ENCODE measurements at places on chromosomes 2 and 18.

- no peak for DNase-seq
Measured at GRCh38 chr18:12256951-12257350, 2.8 kb downstream of the CIDEA start.

DNA sequence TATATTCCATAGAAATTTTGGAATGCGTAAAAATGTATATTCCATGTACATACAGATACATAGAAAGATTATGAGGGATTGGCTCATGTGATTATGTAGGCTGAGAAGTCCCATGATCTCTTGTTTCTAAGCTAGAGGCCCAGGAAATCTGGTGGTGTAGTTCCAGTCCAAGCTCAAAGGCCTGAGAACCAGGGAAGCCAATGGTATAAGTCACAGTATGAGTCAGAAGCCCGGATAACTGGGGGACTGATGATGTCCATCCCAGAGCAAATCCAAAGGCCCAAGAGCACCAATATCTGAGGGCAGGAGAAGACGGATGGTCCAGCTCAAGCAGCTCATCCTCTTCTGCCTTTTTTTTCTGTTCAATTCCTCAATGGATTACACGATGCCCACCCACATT lies 385.0 kb upstream of the KLHL29 start:
- DNase-seq, result no peak

DNA sequence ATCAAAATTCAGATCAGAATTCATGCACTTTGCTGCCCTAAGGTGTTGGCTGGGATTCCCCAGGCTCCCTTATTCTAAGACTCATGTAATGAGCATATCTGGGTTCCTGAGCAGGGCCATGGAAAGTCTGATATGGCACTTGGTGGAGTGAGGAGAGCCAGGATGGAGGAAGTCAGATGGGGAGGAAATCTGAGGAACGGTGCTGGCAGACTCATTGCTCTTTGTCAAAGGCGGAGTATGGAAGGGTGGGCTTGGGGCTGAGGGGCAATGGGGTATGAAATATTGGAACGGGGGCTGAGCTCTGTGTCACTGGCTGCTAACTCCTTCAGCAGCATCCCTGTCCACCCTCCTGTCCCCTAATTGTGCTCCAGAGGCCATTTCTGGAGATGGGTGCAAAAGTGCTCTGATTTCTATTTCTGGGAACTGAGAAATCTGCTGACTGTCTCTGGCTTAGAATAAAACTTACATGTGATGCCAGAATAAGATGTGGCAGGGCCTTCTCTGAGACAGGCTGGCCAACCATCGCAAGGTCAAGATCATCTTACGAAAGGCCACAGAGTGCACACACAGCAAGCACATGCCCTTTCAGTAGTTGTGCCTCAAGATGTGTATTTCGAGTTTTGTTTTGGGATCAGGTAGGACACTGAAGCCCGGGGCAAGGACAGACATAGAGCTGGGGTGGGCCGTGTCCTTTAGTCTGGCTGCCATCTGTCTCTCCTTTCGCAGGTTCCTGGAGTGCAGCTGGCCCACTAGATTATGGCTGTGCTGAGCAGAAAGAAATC lies 480.0 kb upstream of the HS6ST1 start:
- DNase-seq, result no peak

DNA sequence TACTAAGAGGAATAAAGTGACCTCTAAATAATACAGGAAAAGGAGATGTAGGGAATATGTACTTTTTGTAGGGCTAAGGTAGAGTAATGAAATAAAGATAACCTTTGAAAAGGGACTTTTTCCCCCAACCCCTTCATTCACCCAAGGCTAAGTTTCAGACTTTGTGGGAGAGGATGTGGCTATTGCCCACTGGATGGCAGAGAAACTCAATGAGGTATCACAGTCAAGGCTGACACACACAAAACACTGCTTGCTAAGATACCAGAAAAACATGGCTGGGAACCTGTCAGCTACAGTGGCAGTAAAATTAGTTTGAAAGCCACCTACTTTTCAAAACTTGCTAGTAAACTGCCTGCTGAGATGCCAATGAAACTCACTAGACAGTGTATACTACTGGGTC lies 158.8 kb upstream of the WDSUB1 start:
- no peak for DNase-seq

- peak; percentile 19 for DNase-seq
Measured at GRCh38 chr2:218010140-218010983, 7.6 kb upstream of the TNS1 start.

DNA sequence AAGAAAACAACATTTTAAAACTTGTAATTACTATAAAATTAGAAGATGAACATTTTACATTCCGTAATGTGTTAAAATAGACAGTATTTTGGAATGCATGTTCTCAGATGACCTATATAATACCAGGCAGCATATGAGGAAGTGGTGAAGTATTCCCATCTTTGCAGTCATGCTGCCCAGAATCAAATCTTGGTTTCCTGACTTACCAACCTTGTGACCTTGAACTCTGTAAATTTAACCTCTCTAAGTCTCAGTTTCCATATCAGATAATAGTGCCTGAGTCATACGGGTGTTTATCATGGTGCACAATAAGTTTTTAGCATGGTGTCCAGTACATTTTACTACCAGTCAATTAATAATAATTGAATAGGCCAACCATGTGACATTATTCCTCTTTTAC lies 7.3 kb upstream of the GALM start:
- DNase-seq, result no peak

GRCh38 chr2:158125756-158126498 lies 24.3 kb downstream of the UPP2 start:
- no peak for DNase-seq

DNA sequence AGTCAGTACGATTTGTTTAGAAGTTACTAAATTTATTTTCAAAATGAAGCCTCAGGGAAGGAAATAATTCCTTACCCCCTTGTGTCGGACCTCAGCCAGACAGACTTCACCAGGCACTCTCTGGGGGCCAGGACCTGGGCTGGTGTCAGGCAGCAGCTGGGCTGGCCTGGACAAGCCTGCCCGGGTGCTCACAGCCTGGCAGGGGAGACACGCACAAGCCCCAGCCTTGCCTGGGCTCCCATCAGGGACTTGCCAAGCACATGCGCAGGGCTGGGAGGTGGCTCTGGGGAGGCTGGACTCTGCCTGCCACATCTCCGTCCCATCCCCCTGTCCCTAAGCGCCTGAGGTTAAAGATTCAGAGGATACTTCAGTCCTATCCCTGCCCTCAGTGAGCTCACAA lies 56.8 kb upstream of the HS6ST1 start:
- DNase-seq, result no peak

GRCh38 chr18:42011053-42011452 lies 56.0 kb downstream of the PIK3C3 start:
- no peak for DNase-seq

- DNase-seq, result no peak
Measured at GRCh38 chr2:64922482-64923384, 66.5 kb upstream of the SLC1A4 start.

GRCh38 chr2:231910771-231911170 lies 15.4 kb downstream of the NPPC start:
- no peak for DNase-seq

DNA sequence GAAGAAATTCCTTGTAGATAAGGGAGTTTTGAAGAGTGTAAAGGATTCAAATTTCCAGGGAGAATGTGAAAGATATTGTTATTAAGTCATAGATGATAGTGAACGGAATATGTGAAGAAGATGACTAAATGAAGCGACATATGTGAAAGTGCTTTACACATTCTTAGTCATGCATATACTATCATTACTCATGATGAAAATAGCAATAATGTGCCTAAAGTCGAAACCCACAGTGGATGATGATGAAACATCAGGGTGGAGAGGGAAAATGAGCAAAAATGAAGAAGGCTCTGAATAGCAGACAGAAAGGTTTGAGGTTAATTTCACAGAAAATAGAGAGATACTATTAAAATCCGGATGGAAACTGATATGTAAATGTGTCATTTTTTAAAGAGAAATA lies 1237.1 kb downstream of the LRP1B start:
- no peak for DNase-seq

DNA sequence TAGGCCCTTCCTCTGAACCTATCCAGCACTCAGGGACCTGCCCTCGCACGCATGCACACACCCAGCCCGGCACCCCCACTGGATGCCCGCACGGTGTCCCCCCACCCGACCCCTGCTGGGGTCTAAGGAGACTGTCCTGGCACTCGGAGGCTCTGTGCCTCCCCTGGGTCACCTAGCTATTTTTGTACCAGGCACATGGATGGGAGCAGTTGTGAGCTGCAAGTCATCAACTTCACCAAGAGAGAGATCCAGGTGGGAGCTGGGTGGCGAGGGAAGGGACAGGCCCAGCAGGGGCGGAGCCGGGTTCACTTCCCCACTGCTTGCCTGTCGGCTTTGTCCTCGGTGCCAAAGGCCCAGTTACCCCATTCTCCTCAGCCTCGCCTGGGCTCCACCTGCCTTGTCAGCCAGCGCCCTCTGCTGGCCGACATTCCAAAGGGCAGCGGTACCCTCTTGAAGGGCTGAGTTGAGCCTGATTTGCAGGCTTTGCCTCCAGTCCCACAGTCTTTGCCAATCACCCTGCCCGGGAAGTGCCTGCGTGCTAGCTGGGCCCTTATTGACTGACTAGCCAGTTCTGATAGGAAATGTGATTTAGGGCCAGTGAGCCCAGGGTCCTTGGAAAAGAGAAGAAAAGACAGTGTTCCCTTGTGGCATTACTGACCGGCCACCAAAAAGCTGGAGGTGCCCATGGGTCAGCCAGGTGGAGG lies 5.8 kb downstream of the NT5DC4 start:
- peak; percentile 55 for DNase-seq

DNA sequence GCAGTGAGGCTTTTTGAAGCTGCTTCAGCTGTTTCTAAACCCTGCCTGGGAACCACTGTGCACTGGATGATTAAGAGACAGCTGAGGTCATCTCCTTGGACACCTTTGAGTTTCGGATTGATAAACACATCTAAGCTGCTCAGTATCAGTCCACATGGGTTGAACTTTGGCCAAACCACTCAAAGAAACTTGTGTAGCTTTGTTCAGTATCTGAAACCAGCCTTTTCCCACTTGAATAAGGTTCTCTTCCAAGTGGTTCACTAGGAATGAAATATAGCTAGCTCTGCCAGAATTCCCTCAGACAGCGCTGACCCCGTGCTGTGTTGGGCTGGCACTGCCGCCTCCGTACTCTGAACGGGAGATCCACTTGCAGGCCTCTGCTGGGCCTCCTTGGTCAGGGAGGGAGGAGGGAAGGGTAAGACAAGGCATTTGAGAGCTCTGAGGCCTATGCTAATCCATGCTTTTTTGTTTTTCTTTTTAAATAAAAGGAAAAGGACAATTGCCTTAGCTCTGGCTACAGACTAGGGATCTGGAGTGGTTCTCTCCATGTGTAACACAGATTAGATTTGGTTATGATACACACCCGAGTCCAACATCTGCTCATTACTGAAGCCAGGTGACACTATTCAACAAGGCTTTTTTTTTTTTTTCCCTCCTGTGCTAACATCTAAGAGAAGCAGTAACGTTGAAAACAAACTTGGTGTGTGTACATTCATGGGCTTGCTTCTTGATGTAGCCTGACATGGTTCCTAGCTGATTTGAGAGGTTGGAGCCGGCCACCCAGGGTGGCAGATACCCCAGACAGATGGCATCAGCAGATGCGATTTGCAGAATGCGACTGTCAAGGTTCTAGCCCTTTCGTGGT lies 67.7 kb downstream of the NCK2 start:
- DNase-seq, result no peak

DNA sequence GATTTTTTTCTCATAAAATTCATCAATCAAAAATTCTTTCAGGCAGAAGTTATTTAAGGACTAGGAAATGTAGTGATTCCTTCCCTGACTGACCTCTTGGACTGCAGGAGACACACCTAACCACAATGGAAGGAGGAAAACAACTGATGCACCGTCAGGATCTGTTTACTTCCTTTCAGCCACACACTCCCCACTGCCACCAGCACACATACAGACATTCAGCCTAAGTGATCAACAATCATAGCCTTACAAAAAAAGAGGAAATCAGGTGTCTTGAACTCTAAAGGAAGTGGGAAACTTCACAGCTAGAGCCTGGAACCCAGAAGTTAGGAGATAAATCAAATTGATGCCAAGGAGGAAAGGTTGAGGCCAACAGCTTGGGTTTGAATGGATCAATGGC lies 213.5 kb upstream of the ACVR2A start:
- DNase-seq, result no peak

DNA sequence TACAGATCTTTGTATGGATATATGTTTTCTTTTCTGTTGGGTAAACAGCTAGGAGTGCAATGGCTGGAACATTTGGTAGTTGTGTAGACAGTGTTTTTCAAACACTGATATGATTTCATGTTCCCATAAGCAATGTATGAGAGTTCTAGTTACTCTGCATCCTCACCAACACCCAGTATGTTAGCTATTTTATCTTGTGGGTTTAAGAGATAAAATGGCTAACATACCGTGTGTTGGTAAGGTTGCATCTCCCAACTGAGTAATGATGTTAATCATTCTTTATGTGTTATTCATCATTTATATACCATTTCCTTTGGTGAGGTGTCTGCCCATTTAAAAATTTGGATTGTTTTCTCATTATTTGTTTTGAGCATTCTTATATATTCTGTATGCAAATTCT lies 65.7 kb downstream of the LYPD6B start:
- DNase-seq, result no peak

- no peak for DNase-seq
Measured at GRCh38 chr2:128734521-128735295, 416.0 kb upstream of the HS6ST1 start.

- DNase-seq, result no peak
Measured at GRCh38 chr2:159164457-159164911, 122.0 kb downstream of the WDSUB1 start.

GRCh38 chr2:105747254-105747894 lies 2.7 kb downstream of the NCK2 start:
- no peak for DNase-seq

GRCh38 chr18:27750923-27751322 lies 426.0 kb downstream of the CDH2 start:
- no peak for DNase-seq

- DNase-seq, result no peak
Measured at GRCh38 chr2:216643986-216644659, 10.9 kb downstream of the IGFBP2 start.

DNA sequence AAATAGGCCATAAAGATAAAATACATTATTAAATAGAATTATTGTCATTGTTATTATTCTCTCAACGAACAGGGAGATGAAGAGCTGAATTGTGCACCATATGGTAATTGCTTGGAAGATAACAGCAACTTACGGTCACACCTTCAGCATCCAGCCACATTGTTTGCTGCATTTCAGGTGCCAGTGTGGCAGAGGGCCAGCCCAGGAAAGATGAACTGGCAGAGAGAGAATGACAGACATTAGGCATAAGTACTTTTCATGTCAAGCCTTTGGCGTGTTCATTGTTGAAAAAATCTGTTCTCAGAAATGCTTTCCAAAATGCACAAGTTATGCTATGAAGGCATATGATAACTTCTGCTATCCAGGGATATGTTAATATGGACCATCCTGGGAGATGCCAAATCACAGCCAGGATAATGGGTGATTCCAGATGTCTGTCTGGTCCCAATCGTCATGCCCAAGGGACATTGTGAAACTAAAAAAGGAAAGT lies 748.6 kb upstream of the PIK3C3 start:
- DNase-seq, result no peak

DNA sequence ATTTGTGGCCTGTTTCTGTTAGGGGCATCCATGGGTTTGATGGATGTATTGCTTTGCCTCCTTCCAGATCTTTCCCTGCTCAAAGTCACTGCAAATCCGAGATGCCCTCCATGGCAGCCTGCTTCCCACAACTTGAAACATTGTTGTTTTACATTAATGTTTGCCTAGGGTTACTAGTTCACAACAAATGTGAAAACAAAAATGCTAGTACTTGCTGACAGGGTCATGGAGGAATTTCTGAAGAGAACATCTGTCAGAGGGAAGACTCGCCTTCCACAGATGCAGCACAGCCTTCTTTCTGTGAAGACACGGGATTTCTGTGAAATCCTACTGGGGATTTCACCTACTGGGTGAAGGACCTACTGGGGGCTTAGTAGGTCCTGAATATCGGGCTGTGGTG lies 260.0 kb upstream of the FN1 start:
- no peak for DNase-seq
